ENCODE measurements at places on chromosomes 12 and 14.

GRCh38 chr12:124004233-124004875 is 31.3 kb downstream of the ZNF664 start:
- no peak for DNase-seq

DNA sequence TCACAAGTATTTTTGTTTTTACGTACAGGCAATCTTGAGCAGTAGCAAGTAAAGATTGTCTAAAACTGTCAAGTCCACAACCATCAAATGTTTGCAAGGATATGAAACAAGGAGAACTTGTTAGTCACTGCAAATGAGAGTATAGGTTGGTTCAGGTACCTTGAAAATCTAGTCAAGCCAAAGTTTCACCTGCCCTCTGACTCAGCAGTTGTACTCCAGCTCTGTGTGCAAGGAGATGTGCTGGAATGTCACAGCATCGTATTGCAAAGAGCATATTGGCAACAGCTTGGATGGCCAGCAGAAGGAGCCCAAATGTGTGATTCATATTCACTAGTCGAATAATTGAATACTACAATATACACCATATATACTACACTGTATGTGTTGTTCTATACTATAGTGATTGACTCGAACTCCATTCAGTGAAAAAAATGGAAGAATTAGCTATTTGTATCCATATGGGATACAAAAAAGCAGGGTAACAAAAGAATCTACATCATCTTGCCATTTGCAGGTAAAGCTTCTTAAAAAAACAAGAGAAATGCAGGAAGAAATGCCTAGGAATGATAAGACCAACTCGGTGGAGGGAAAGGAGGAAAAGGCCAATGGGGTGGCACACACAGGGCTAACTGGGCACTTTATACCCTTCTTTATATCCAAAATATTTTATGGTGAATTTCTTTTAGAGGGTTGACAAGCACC is 44.0 kb downstream of the EID3 start:
- no peak for DNase-seq

DNA sequence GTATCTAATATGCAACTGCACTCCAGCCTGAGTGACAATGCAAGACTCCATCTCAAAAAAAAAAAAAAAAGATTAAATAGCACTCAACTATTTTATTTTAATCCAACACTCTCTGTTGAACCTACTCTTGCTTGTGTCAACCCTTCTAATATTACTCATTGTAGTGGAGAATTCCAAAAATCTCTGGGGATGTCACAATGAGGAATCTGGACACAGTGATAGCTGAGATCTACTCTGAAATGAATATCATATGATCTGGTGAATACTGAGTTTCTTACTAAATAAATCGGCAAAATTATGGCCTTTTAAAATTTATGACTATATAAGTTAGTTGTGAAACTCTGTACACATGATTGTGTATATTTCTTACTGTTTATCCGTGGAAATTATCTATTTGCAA is 418.2 kb downstream of the BCAT1 start:
- DNase-seq = no peak

- no peak for DNase-seq
These were observed 67.6 kb upstream of the AP4S1 start for GRCh38 chr14:30957813-30958370.

- DNase-seq = no peak
These were observed 13.8 kb upstream of the NELL2 start for GRCh38 chr12:44889926-44890325.

DNA sequence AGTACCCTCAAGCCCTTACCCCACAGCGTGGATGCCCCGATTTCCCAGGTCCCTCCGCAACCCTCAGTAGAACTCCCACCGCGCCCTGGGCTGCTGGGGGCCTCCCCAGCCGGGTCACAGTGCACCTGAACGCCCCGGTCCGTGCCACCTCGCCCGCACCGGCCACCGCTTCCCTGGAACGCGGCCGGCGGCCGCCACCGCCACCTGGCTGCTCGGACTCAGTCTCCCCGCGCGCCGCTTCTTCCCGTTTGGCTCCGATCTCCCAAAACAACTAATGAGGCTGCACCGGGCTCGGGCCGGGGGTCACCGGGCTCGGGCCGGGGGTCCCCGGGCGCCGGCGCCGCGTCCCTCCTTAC is 1.0 kb downstream of the ITPK1 start:
- DNase-seq = no peak

DNA sequence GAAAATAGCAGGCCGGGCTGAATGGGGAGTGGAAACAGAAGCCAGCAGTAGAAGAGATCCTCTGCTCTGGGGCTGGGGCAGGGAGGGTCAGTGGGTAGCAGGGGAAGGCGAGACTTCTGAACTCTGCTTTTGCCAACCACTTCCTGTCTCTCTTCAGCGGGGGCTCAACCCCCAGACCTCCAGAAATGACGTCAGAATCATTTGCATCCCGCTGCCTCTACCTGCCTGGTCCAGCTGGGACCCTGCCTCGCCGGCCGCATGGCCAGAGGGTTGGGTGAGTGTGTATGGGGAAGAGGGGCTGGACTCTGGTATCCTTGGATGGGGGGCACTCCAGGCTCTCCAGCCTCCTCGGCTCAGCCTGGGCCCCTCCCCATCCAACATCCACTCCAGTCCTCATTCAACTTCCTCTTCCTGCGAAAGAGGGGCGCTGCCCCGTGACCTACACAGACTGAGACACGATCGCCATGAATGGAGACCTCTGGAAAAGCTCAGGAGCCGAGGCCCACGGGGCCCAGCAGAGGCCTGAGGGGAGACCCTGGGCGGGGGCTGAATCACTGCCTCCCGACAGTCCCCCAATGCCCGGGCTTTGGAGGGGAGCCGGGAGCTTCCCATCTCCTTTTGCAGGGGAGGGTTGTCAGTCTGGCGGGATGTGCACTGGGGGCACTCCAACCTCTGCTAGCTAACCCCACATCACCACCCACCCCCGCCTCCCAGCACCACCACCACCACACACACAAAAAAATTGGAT is 458 bp upstream of the HOXC4 start:
- DNase-seq = peak; percentile 50

DNA sequence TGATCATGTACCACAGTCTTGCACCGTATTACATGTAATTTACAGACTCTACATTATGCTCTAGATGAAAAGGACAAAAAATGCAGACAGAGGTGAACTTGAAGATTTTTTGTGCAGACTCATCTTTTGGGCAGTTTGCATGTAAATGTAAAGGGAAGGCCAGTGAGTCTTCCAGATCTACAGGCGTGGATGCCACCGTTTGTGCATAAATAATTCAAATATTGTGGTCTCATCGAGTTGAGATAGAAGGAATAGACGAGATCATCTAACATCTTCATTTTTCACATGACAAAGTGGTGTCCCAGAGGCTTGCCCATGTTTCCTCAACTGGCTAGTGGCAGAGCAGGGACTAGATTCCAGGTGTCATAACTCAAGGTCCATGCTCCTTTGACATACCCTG is 125.2 kb downstream of the ALX1 start:
- no peak for DNase-seq

DNA sequence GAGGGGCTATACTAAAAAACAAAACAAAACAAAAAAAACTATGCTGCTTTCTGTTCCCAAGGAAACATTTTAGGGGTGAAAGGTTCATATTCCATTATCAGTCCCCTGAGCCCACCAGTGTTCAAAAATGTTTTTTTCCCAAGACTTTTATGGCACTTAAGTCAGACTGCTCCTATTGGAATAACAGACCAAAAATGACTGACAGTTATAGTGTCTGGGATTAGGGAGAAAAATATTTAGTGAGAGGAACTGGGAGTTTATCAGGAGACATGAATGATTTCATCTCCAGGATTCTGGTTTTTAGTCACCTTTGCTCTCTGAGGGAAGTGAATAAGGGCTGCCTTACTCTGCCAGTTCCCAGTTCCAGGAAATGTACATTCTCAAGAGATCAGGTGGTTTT is 68.0 kb downstream of the PDE3A start:
- DNase-seq = no peak

GRCh38 chr12:77629141-77629540 is 201.6 kb upstream of the NAV3 start:
- no peak for DNase-seq

DNA sequence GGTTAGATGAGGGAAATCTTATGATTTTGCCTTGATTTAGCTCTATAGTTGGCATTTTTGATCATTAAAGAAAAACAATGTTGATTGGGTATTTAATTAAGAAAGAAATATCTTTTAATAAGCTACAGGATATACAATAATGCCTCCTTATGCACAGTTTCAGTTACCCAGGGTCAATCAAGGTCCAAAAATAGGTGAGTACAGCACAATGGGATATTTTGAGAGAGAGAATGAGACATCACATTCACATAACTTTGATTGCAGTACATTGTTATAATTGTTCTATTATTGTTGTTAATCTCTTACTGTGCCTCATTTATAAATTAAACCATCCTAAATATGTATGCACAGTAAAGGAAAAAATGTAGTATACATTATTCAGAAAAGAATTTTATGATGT is 102.2 kb downstream of the MYF5 start:
- no peak for DNase-seq

- DNase-seq = no peak
These were observed 104.1 kb upstream of the PPP4R3A start for GRCh38 chr14:91614187-91614586.

GRCh38 chr14:59699442-59699841 is 122.8 kb upstream of the CCDC175 start:
- no peak for DNase-seq

DNA sequence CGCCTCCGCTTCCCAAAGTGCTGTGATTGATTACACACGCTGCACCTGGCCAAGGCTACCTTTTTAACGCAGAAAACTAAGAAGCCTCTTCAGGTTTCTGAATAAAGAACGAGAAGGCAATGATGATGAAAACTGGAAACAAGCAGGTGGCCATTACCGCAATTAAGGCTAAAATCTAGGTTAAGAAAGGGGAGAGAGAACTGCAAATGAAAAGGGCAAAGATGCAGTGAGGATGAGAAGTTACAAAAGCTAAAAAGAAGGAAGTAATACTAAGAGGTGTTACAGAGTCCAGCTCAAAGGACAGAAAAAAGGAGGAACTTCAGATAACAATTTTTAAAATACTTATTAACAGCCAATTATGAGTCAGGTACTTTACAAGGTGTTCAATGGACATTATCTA is 79.7 kb downstream of the DUSP16 start:
- no peak for DNase-seq

DNA sequence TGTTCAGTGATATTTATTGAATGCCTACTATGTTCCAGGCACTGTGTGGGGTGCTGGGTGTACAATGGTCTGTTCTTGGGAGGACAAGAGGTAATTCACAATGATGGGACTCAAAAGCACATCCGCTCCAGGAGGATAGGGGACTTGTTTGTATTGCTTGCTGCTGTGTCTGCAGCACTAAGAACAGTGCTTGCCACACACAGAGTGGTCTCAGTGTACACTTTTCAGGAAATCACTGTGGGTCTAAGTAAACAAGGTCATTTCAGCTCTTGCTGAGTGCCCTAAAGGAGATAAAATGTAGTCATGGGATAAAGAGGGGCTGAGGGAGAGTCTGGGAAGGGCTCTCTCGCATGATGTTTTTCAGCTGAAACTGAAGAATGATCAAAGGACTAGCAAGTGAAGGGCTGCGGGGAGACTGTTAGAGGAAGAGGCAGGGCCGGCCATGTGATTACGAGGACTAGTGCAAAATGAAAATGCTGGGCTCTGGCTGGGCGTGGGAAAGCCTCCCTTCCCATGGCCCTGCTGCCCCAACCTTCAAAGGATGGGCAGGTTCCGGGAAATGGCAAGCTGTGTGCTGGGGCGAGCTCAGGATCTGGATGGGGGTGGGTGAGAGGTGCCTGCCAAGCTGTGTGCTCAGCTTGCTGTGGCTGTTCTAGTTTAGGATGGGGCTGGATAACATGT is 39.1 kb downstream of the ADCK1 start:
- DNase-seq = no peak

GRCh38 chr14:54985156-54985555 is 41.7 kb downstream of the WDHD1 start:
- DNase-seq = no peak

DNA sequence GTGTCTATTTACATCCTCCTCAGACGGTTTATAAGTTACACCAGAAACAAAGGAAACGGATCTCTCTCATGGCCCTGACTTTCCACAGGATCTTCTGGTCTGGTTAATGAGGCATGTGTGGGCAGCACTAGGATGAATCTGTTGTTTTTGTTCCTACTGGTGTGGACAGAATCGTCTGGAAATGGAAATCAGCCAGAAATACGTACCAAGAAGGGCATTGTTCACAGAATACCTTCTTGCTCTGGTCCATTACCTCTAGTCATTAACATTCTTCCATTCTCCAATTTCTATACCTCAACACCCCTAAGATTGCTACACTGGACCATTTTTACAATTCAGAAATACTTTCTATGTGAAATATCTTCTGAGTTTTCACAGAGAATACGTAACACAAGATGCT is 86.0 kb downstream of the TPH2 start:
- DNase-seq = no peak

- DNase-seq = no peak
These were observed 15.0 kb downstream of the PMCH start for GRCh38 chr12:102182635-102183034.

GRCh38 chr12:121577443-121578180 is 3.2 kb downstream of the KDM2B start:
- DNase-seq = no peak

Data from CD4-positive, alpha-beta T cell treated with Interleukin-17A for 1 hour (primary cell).